ENCODE measurements at places on chromosomes 1 and 21.

- DNase-seq: no peak
These were observed 73.2 kb downstream of the DAB1 start for GRCh38 chr1:57350610-57351009.

- no peak for DNase-seq
These were observed 48.8 kb downstream of the MAN1A2 start for GRCh38 chr1:117416004-117416403.

- DNase-seq: no peak
These were observed 17.1 kb downstream of the SLAMF7 start for GRCh38 chr1:160755911-160756848.

GRCh38 chr21:45405819-45406762 is 1.1 kb downstream of the COL18A1 start:
- DNase-seq: no peak

DNA sequence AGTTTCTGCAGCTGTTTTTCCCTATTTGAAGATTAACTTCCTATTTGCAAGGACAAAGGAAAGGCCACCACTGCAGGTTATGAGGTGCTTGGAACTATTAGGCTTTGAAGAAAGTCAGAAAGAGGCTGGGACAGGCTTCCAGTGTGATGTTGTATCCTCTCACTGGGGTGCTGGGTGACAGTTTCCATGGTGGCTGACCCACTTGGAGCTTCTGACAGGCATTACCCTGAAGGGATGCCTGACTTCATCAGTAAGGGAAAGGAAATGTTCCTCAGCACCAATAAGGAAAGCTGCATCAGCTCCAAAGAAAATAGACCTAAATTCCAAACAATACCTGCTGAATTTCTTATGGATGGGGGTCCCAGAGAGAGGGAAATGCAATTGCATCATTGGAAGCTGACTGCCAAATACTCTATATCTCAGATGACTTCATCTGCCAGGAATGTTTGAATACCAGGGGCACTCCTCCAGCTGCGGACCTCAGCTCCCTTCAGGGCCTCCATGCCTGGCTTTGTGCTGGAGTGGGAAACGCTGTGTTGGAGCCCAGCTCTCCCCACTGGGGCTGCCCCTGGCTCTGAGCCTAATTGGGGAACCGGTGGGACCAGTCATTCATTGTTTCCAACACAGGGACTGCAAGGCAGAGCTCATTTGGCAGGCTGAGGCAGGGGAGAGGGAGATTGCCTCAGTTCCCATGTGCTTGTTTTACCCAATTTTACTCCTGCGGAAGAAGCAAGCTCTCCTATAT is 76.6 kb downstream of the RGL1 start:
- no peak for DNase-seq

GRCh38 chr1:203127666-203128430 is at the start of gene ADORA1:
TSS of gene ADORA1 (plus strand) at chr1:203127726. CDS start at chr1:203128842, 1,116 bp downstream.
- no peak for DNase-seq

DNA sequence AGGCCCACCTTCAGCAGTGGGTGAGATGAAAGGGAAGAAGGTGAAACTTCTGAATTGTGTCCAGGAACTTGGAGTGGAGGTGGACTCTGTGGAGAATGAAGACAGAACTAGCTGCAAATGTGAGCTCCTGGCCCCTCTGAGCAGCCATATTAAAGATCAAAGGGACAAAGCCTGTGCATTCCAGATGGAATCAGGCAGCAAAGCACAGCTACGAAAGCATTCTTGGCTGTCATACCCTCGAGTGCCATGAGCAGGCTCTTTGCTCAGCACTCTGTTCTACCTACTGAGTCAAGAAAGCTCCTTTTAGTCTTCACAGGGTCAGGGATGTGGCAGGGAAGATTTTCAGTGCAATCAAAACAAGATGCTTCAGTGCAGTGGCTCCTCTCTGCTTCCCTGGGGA is 86.3 kb upstream of the TSPAN2 start:
- no peak for DNase-seq

GRCh38 chr1:221543529-221544120 is 198.3 kb downstream of the DUSP10 start:
- no peak for DNase-seq

- no peak for DNase-seq
These were observed 160.9 kb downstream of the FGGY start for GRCh38 chr1:59457786-59458185.

GRCh38 chr1:89957107-89957506 is 37.8 kb upstream of the ZNF326 start:
- DNase-seq: no peak

GRCh38 chr1:8512504-8512903 is 194.6 kb downstream of the SLC45A1 start:
- DNase-seq: no peak

DNA sequence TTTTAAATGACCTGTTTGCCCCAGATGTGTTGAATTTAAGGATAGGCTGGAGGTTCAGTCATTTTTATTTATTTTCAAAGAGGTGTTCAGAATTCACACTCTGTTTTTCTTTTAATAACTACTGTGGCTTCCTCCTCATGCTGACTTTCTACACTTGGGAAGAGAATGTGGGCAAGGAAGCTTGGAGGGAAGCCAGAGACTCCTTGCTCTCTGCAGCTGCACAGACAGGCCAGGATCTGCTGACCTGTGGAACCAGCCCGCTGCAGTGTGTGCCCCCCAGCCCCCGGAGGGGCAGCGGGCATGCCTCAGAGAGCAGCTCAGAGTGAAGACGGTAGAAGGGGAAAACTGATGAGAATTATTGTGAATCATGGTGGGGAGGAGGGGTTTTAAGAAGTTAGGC is 16.9 kb downstream of the MGST3 start:
- no peak for DNase-seq

GRCh38 chr1:40710581-40711315 is 19.2 kb downstream of the NFYC start:
- no peak for DNase-seq

DNA sequence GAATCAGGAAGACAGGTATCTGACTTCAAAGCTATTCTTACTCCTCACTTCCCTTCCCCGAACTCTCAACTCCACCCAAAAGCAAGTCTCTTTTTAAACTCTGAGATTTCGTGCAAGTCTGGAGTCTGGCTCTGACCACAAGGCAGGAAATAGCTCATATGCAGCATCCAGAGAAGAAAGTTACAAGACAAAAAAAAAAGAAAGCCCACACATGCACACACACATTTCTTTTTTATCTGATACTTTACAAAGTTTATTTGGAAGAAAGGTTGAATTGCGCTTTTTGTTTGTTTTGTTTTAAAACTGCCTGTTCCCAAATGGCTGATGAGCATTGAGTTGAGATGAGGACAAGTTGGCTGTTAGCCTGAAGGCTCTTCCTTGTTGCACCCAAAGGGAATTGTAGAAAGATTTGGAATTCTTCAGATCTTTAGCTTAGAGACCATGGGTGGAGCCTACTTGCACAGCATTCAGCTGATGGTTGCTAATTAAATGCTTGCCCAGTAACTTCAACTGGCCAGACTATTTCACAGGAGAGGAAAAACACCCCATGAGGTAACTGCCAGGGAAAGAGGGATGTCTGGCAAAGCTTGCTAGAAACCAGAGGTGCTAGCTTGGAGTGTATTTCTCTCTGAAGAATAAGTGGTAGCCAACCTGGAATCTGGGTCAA is 490.3 kb downstream of the TTLL7 start:
- no peak for DNase-seq

DNA sequence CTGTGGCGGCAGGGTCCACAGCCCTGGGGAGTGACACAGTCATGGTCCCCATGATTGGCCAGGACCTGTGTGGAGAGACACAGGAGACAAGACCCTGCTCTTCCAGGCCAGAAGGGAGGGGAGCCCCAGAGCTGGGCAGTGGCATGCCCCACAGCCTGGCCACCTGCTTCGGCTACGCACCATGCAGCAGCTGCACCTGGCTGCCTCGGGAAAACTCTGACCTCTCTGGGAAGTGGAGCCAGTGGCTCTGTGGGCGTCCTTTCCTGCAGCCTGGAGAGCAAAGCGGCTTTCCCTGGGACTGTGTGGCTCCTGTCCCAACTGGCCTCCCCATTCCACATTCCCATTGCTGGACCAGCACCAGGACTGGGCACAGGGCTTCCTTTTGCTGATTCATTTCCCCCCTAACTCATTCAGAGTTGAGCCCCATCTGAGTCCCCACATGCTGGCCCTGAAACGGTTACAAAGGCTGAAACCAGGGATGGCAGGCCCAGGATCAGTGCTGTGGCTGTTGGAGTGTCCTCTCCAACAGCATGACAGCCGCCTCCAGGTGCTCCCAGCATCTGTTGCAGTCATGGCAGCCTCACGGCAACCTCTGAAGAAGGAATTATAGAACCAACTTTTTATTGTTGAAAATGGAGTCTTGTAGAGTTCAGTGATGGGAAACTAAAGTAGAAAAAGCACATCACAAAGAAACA is 15.0 kb downstream of the OXCT2 start:
- no peak for DNase-seq

DNA sequence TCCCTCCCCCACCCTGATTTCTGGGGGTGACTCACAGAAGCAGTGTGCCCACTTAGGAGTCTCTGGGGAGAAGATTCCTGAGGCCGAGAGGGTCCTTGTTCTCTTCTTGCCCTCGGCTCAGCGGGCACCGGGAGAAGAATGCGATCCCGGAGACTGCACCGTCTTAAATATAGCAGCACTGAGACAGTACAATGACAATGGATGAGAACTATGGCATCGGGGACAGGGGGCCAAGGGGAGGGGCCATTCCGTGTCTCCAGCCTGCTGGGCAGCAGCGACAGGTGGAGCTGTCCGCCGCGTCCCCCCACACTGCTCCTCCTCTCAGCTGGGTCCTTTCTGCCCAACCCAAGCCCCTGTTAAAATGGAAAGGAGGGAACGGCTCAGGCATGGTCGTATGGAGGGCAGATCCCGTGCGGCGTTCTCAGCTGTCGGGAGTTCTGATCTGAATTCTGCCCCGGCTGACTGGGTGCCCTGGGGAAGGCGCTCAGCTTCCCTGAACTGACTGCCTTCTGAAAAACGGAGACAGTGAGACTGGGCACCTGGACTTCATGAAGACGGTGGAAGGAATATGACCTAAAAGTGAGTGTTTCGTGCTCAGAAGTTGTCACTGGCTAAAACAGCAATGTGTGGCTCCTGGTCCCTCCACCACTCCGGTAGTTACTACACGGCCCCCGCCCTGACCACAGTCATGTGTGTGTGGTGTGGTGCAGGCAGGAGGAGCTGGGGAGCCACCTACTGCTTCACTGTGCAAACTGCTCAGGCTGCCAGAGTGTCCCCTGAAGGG is at the start of gene MYOM3:
TSS of gene MYOM3 (minus strand) at position 140 of the 784 bp plus-strand sequence. CDS start 3,499 bp downstream, outside the sequence.
- peak; percentile 15 for DNase-seq

DNA sequence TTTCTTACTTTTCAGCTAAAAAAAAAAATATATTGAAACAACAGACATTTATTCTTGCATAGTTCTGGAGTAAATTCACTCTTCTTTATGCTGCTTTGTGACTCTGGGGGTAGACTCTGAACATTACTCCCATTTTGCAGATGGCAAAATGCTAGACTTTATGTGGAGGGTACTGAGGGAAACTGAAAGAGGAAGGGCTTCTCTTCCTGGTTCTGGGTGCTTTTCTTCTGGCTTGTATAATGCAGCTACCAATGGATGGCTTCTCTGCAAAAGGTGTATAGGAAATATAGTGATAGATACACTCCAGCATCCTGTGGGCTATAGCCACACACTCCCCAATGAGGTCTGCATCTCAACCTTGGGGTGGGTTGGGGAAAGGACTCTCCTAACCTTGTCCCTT is 19.7 kb upstream of the ZBTB40 start:
- DNase-seq: no peak

DNA sequence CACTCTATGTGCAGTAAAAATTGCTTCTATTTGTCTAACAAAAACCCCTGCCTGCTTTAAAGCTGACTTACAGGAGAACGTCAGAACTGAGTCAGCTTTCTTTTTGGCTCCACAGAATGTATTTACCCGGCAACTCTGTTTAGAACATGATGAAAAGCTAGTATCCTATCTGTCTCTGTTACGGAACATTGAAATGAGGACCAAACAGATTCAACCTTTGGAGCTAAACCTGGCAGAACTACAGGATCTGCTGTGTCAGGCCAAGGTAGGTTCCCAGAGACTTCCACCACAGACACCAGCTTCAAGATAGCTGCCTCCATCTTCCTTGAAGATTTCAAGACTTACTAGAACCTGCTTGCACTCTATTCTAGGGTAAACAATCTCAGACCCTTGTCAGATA is 132.6 kb downstream of the MACF1 start:
- no peak for DNase-seq

- no peak for DNase-seq
These were observed 858 bp upstream of the SUSD4 start for GRCh38 chr1:223364685-223365382.

- DNase-seq: no peak
These were observed 42.0 kb upstream of the CD34 start for GRCh38 chr1:207952617-207953542.

DNA sequence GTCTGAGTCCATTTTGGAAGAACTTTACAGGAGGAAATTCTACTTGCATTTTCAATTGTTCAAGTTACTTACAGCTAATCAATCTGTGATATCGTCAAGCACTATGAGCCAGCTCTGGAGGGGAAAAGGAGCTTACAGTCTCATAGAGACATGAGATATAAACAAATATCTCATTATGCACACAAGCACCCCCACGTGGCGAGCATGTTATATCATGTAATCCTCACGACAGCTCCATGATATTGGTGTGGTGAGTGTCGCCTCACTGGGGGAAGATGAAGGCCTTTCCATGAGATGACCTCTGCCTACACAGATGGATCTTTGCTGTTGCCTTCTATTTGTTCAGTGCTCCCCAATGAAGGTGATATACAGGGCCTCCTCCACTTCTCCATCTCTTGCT is 34.6 kb downstream of the TNR start:
- no peak for DNase-seq

DNA sequence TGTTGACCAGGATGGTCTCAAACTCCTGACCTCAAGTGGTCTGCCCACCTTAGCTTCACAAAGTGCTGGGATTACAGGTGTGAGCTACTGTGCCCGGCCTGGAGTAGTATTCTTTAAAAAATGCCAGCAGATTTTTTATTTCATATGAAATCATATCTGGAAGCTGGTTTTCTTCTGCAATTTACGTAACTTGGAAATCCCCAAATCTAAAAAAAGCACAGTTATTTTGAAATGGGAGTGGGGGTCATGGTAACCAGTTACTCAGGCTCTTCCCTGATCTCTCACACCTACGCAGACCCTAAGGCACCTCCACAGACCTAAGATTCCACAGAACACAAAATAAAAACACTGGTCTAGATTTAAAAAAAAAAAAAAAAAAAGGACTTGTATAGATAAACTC is 219.8 kb downstream of the DAB1 start:
- DNase-seq: no peak

GRCh38 chr1:244052016-244052727 is 1.1 kb downstream of the ZBTB18 start:
- DNase-seq: no peak

DNA sequence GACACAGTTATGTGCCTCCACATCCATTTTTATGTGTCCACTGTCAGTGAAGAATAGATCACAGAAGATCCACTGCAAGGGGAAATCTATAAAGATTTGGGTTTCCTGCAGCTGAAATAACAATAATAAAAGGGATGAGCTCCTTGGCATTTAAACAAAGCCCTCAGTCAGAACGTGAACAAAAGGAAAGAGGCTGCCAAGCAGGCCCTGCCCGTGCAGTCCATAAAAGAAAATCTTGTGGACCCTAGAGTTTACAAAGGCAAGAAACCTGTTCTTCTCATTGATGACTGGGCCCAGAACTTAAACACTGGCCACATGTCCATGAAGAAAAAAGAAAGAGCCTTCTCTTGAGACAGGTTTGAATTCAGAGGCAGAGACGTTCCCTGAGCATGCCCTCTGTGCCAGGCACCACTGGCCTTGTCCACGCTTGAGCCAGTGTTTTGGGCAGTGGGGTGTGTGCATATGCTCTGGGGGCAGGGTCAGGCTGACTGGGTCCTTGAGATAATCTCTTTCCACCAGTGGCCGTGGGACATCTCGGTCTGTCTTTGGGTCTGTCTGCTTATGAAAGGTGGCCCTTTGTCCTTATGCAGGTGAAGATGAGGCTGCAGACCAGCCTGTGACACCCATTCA is 142.7 kb downstream of the HIVEP3 start:
- no peak for DNase-seq

All from stimulated activated CD8-positive, alpha-beta memory T cell treated with anti-CD3 and anti-CD28 coated beads, Interleukin-2, amount 100 ng/mL, for 1 hour (primary cell).